Upper lobe of left lung (tissue), 6 donors: ENCODE measurements at places on chromosomes 5 and 9. TPM values are rescaled to one million over a fixed set of nuclear protein-coding genes. Genes with fewer than 3 reads are reported as not detected.

DNA sequence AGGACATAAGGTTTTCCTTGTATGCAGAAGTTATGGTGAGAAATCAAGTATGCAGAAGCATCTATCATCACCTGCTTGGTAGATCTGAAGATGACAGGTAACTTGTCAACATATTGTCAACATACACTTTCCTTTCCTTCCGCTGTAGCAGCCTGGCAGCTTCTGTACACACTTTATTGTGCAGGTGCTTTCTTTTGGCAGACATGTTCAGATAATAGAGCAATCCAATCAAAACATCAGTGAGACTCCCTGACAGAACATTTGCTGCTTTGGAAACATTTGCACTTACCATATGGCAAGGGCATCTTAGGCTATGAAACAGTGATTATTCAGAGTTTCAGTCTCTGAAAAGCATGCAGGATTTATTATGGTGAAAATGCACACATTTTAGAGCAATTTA lies 161.1 kb upstream of the CDH12 start:
- DNase-seq, result no peak

NFX1 gene
- total RNA-seq, result 37.0 TPM

- no peak for DNase-seq
These were observed 9.7 kb upstream of the ERBIN start for GRCh38 chr5:65916636-65917035.

ISOC1 gene
- 37.9 TPM for total RNA-seq

DNA sequence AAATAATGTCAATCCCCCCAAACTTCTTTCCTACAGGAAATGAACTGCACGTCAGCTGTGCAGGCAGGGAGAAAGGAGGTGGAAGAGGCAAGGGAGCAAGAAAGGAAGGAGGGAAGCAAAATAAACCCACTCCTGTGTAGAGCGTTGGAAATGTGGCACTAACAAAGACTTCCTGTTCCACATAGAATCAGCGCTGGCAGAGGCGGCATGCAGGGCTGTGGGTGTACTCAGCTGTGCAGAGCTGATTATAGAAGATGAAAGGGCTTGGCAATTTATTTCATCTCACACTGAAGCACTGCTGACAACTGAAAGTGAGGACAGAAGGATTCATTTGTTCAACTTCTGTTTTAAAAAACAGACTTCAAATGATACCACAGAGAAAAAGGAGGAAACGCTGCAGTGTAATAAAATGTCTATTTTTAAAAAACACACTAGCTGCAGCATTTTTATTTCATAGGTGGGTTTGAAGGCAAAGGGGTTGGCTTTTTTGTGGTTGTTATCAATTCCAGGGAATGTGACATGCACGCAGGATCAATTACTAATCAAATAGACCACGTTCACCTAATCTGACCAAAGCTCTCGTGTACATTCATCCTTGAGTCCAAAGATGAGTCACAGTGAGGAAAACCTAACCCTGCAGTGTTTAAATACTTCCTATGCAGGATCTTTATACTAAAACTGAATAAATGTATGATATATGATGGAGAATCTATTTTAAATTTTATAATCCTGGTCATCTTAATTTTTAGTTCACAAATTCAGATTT lies 583.5 kb downstream of the ZNF608 start:
- no peak for DNase-seq

DNA sequence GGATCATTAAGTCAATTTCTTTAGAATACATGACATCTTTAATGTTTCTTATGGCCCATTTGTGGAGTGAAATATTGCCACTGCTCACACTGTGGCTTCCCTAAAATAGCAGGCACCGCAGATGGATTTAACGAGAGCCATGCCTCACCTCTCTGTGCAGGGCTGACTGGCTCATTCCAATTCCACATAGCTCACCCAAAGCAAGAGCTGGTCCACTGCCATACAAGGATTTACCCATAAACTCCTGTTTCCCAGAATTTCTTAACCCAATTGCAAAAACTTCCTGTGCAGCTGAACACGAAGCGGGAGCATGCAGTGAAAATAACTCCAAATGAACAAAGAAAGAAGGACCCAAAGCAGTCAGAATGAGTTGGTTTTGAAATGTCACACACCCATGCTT lies 159.5 kb downstream of the BAAT start:
- DNase-seq, result no peak
